GF-D8 (cell line): ENCODE measurements at places on chromosomes 11 and 22.

DNA sequence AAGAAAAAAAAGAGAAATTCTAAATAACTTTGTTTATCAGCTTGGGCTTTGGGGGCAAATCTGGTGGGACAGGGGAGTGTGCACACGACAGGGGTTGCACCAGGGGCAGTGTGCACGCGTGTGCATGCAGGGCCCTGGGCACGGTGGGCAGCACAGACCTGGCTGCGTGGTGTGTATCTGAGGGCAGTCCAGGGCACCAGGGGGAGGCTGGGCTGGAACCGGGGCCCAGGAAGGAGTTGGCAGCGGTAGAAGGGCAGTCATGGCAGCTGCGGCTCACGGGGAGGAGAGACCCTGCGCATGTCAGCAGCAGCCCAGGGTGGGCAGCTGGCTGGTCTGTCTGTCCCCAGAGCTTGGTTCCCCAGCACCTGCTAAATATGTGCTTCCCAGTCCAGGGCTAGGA is 4.3 kb downstream of the KRTAP5-5 start:
- no peak for DNase-seq

- DNase-seq, result no peak
Observed at GRCh38 chr22:30170129-30170528, 76.4 kb downstream of the LIF start.

- no peak for DNase-seq
Observed at GRCh38 chr11:75504501-75504900, 21.2 kb downstream of the GDPD5 start.

- DNase-seq, result no peak
Observed at GRCh38 chr22:30869667-30870395, 98.7 kb downstream of the MORC2 start.

DNA sequence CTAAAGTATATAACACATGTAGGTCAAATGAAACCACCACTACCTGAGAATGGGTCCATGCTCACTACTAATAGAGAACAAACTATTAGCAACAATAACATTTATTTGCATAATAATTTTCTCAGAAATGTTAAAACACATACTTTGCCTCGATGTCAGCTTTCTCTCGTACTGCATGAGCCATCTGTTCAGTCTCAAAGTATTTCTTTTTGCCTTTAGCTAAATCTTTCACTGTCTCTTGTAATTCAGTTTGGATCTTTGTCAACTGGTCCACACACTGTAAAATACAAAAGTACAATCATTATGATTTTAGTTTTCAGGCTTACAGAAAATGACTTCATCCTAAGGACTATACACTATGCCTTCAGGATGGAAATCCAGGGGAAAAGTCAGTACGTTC is 153.3 kb downstream of the FCHSD2 start:
- DNase-seq, result no peak

DNA sequence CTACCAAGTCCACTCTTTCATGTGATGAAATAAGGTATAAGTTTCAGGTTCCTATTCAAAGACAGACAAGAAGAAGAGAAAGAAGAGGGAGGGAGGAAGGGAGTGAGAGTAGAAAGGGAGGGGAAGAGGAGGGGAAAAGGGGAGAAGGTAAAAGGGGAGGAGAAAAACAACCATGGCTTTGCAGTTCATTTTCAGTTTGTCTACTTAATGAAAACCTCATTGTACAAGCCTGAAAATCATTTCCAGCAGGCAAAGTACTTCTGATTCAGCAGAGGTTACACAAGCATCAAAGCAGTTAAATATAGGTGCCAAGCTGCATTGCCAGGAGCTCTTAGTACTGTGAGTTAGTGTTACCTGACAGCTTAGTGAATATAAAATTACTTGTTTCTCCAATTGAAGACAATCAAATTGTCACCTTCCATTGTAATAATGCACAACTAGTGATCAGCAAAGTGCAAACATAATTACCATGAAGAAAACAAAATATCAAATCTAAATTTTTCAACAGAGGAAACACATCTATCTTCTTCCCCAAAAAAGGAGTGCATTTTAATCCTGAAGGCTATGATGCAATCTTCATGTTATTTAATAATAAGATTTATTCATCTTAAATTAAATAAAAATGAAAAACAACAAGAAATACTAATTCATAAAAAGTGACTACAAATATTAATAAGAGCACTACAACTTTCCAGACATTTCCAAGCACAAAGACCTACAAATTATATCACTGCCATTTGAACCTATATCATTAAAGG is 8.2 kb downstream of the SOX6 start:
- no peak for DNase-seq

- no peak for DNase-seq
Observed at GRCh38 chr11:114008331-114008730, 33.4 kb downstream of the HTR3A start.

DNA sequence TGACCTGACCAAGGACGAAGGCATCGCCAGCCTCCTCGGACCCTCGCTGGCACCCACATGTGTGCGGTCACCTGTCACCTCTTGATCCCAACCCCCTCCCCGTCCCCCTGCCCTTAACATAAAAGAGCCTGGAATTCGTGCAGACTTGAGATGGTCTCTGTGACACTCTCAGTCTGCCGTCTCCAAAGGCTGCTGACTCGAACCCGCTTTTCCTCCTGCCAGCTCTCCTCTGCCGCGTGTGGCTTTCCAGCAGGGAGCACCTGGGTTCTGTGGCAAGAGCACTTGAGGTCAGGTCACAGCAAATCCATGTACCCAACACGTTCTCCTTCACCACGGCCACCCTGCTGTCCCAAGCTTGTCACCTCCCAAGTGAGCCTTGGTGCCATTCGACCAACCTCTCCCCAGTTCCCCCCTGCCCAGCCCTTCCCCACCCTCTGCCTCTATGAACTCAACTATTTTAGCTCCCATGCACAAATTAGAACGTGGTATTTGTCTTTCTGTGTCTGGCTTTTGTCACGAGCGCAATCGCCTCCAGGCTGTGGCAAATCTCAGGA is 207.6 kb downstream of the BRD1 start:
- DNase-seq, result no peak

GRCh38 chr11:92332986-92333385 is 108.4 kb downstream of the FAT3 start:
- DNase-seq, result no peak

DNA sequence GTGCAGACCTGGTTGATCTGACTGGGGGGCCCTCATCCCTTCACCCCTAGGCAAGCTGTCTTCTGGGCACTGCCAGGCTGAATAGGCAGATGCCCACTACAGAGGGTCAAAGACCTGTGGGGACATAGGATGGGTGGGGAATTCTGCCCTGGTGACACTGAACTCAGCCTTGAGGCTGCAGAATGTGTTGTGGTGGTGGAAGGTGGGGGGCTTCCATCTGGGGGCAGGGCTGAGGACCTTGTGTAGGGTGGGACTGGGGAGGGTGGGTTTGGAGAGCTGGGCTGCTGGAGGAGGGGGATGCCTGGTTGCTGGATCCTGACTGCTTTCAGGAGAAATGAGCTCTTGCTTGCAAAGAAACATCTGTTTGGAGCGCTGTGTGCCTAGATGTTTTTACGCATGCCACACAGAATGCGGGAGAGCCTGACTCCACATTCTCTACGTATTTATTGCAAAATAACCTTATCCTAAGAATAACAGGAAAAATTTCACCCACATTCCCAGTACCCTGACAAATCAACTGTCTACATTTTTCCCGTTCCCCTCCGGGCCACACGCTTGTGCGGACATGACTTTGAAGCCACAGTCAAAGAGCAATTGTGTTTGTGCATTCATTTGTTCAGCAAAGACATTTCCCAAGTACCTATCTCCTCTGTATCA is 18.3 kb downstream of the SMIM38 start:
- DNase-seq, result no peak

GRCh38 chr11:20368438-20368837 is 4.9 kb downstream of the HTATIP2 start:
- DNase-seq, result no peak

DNA sequence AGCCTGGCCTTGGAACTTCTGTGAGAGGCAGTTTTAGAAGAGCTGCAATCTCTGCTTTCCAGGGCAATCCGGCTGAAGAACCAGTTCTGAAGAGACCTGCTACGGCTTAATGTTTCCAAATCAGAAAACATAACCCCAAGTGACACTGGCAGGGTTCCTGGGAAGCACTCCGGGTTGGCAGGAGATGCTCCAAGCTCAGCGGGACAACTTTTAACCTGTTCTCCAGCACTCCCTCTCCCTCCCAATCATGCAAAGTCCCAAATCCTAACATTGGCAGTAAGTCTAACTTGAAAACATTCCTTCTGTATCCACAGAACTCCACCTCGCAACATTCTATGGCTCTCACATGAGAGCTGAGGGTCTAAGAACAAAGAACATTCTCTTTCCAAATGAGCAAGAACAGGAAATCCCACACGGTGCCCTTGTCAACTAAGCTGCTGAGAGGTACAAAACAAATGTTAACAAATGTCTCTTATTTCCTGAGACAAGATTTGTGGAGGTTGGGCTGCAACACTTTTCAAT is 48.5 kb upstream of the MN1 start:
- no peak for DNase-seq
